ENCODE measurements at places on chromosomes 11 and 22. TPM values are rescaled to one million over a fixed set of nuclear protein-coding genes. Genes with fewer than 3 reads are reported as not detected.

The IL17REL gene
- total RNA-seq: not detected

The TMEM184B gene
- total RNA-seq: 24.6 TPM

The USP2 gene
- 0.06 TPM for total RNA-seq

The ZNF214 gene
- 4.7 TPM for total RNA-seq

The APOC3 gene
- total RNA-seq: not detected

The SIK2 gene
- total RNA-seq: 6.6 TPM

The FAU gene
- total RNA-seq: 379 TPM

The GLYAT gene
- total RNA-seq: not detected

The JHY gene
- 1.1 TPM for total RNA-seq

The ANGPTL5 gene
- 0.92 TPM for total RNA-seq

The NRXN2 gene
- 30.3 TPM for total RNA-seq

The BDNF gene
- total RNA-seq: 42.3 TPM

The RNF169 gene
- 19.8 TPM for total RNA-seq

The CHRNA10 gene
- 0.31 TPM for total RNA-seq

The ARHGEF12 gene
- 136 TPM for total RNA-seq

The TRIM6 gene
- 2.9 TPM for total RNA-seq

The ACO2 gene
- 81.6 TPM for total RNA-seq

The APOA4 gene
- not detected for total RNA-seq

The C1QTNF6 gene
- total RNA-seq: 4.6 TPM

The CDC42BPG gene
- total RNA-seq: 0.25 TPM

The MN1 gene
- total RNA-seq: 6.1 TPM
